Nasal cavity respiratory epithelium epithelial cell of viscerocranial mucosa (primary cell): ENCODE measurements at places on chromosomes 2 and 18. TPM values are rescaled to one million over a fixed set of nuclear protein-coding genes. Genes with fewer than 3 reads are reported as not detected.

Gene BZW1
- total RNA-seq = 633 and 845 TPM in 2 replicates

Gene KLHL41
- under 0.01 and 0.21 TPM in 2 replicates for total RNA-seq

Gene UGT1A9
- not detected in 2 replicates for total RNA-seq

Gene TWIST2
- total RNA-seq = 1.1 and 4.8 TPM in 2 replicates

Gene COLEC12
- not detected in 2 replicates for total RNA-seq

Gene SUMO1
- 79.6 and 121 TPM in 2 replicates for total RNA-seq

Gene DLGAP1
- total RNA-seq = under 0.01 TPM in 1 of 2 replicates, not detected in the other

Gene DSG2
- 103 and 557 TPM in 2 replicates for total RNA-seq

Gene VWC2L
- 0.07 TPM in 1 of 2 replicates, not detected in the other for total RNA-seq

Gene ANKRD62
- total RNA-seq = under 0.01 TPM in 1 of 2 replicates, not detected in the other

Gene TSN
- 50.4 and 60.8 TPM in 2 replicates for total RNA-seq

Gene IL36B
- under 0.01 TPM in 1 of 2 replicates, not detected in the other for total RNA-seq

Gene RAX
- total RNA-seq = not detected in 2 replicates

Gene COBLL1
- 20.5 and 34.9 TPM in 2 replicates for total RNA-seq

Gene CNRIP1
- total RNA-seq = not detected in 2 replicates

Gene ZNF385B
- total RNA-seq = 0.34 TPM in 1 of 2 replicates, not detected in the other

Gene SP5
- total RNA-seq = not detected in 2 replicates
